ENCODE measurements at places on chromosomes 1 and 21.

DNA sequence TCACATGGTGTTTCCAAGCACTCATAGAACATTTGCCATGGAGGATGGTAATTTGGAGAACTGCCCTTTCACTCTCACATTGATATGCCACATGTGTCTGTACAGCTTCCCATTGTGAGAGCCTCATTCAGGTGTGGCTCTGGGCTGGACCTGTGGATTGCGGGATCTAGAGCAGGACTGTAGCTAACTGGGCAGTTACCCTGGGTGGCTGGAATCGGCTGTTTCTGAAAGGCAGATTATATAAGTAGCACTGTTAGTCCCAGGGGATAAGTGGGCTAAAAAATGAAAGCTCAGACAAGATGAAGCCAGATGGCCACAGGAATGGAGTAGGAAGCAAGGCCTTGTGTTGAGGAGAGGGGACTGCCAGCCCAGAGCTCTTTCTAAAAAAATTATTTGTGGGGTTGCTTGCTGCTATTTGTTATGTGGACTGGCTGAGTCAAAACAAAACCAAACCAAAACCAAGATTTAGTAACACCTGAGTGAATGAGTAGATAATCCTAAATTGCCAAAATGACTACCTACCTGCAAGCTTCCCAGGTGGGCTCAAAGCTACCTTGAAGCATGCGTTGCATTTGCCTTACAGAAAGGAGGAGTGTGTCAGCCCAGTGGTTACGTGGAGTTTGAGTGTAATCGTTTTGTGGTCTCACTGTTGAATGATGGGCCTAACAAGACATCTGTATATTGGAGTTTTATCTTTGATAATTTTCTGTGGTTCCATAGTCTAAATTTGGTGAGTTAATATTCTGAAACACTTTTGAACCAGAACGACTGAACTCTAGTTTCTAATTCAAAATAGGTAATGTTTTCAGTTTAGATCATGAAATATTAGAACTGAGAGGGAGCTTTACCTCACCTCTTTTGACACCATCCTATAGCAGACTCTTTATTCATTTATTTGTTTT lies 58.0 kb downstream of the SDCCAG8 start:
- no peak for DNase-seq

DNA sequence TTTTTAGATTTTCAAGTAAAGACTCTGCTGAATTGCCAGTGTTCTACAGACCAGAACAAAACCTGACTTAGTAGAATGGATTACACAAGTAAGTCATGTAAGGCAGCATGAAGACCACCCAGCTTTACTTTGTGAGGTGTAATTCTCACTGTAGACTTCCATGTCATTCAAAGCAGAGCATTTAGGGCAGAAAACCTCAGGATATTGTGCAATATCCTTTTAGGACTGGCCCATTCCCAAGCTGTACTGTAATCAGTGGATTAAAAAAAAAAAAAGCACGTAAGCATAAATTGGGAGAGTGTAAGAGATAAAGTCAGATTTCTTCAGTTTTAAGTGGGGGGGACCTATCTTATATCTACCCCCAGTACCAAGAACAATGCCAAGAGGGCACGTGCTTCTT lies 380.5 kb upstream of the PRMT6 start:
- DNase-seq, result no peak

GRCh38 chr1:51690285-51690961 lies 73.5 kb downstream of the OSBPL9 start:
- DNase-seq, result no peak

- no peak for DNase-seq
Observed at GRCh38 chr1:206032380-206033140, 8.9 kb upstream of the CTSE start.

GRCh38 chr1:32962248-32962896 lies 2.2 kb downstream of the RNF19B start:
- no peak for DNase-seq

GRCh38 chr1:205189131-205189530 lies 22.4 kb downstream of the DSTYK start:
- DNase-seq, result no peak

DNA sequence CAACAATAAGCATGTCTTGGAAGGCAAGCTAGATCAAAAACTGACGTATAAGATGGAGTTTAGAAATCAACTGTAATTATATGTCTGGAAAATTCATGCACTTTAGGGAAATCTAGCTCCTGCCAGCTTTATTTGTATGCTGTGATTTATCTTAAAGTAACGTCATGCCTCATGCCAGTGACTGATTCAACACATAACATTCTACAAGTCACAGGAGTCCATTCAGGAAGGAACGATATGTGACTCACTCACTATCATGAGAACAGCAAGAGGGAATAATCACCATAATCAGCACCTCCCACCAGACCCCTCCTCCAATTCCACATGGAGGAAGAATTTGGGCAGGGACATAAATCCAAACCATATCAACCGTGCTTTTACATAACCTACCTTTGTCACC lies 682.4 kb upstream of the ADAMTS5 start:
- no peak for DNase-seq

DNA sequence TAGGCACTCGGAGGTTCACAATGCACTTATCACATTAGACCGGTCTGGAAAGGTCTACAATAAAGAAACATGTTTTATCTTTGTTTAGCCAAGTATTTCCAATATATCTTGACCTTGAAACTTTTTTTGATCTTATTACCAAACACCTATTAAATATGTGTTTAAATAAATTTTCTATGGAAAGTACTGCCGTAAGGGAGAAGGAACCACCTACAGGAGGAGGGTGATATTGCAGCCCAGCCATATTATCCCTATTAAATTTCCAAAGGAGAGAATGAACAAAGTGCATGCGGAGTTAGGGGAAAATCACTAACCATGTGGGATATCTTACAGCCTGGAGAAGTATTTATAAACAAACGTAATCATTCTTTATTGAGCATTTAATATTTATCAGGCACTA lies 14.5 kb downstream of the BRINP2 start:
- no peak for DNase-seq

Measured in substantia nigra (tissue), 51 donors.